Effector memory CD8-positive, alpha-beta T cell (primary cell): ENCODE measurements at places on chromosomes 3 and 15.

DNA sequence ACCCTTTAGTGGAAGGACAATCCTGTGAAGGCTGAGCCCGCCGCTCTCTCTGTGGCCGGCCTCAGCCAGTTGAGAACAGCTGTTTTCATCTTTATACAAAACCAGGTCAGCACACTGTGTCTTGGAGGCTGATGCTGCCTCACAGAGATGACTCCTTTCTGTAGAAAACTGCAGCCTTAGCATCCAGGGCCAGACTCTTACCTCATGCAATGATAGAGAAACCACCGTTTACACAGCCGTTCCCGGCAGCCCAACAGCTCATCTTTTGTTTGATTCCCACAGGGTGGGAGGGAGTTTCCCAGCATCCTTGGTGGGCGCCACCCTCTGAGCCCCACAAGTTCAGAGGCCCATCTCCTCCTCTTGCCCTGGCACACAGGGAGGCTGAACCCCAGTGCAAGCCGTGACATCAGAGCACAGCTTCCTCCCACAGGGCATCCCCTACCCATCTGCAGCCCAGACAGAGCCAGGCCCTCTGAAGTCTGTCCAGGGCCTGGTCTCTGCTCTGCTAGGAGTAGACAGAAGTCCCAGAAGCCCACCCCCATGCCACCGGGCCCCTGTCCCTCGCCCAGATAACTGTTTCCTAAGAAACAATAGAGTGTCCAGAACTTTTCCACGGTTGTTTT is 105.0 kb downstream of the LRRK1 start:
- peaks cover 10% of the 10 kb centered on the region for H3K27me3 ChIP-seq
- peaks cover 3% of the 10 kb centered on the region for H3K4me1 ChIP-seq

DNA sequence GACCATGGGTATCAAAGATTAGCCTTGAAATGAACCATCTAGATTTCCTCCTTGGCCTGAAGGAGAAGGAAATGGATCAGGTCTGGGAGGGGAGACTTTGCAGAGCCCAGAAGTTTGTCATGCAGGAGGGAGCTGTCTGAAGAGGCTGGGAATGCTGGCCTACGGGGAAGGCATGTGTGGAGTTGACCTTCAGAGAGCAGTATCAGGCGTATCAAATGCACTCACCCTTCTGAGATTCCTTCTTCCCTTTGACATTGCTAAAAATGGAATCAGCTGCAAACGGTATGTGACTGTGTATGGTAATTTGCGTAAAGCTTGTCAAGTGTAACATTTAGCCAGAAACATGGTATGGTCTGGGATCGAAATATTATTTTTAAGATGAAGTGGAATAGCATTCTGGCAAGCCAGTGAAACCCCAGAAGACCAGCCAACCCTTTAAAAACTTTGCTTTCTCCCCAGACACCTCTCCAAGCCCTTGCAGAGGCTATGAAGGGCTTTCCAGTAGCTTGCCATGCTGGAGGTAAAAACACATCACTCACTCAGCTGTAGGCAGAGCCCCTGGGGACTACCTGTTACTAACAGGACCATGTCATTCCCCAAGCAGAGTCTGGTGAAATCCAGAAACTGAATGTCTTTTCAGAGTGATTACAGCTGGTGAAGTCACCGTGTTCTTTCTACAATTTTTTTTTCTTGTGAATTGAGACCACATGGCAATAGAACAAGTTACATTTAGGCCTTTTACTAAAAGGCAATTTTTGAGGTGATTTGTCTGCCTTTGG is 174.7 kb upstream of the SLC24A5 start:
- no peak overlapping the region for H3K4me3 ChIP-seq
- no peak overlapping the region for H3K27ac ChIP-seq
- DNase-seq = no peak
- no peaks in the 10 kb centered on the region for H3K4me1 ChIP-seq
- H3K27me3 ChIP-seq = no peaks in the 10 kb centered on the region
- no peaks in the 10 kb centered on the region for H3K36me3 ChIP-seq

DNA sequence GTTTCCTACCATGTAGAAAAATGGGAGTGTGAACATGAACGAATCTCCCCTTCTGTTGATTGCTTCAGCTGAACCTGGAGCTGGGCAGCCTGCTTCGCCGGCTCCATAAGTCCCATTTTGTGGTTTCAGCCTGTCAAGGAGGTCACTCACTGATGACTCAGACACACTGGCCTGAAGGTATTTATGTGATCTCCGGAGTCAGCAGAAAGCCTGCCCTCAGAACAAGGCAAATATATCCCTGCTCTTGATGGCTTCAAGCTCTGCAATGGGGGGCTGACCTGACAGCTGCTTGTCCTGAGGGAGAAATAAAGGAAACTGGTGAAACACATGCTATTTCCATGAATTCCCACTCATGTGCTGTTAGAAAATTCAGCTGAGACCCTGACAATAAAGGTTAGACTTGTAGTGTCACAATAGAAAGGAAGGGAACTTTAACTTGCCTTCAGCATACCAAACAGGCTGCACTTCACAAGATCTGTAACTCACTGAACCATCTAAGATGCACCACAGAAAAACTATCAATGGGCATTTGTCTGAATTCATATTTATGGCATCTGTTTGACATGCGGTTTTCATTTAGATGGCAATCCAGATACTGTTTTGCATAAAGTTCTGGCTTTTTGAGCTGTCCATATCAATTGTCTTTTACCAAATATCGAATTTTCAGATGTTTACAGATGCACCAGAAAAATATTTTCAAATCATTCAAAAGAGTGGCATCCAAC is 282.0 kb upstream of the VEPH1 start:
- no peak overlapping the region for H3K4me3 ChIP-seq
- H3K27ac ChIP-seq = no peak overlapping the region
- H3K36me3 ChIP-seq = no peaks in the 10 kb centered on the region
- no peaks in the 10 kb centered on the region for H3K27me3 ChIP-seq

- DNase-seq = no peak
- H3K4me1 ChIP-seq = no peaks in the 10 kb centered on the region
- no peak overlapping the region for H3K27ac ChIP-seq
- peaks cover 82% of the 10 kb centered on the region for H3K27me3 ChIP-seq
- H3K4me3 ChIP-seq = no peak overlapping the region
Observed at GRCh38 chr3:68924897-68925296, 7.5 kb downstream of the TAFA4 start.

GRCh38 chr3:481680-482079 is 285.1 kb downstream of the CHL1 start:
- H3K4me3 ChIP-seq = no peak overlapping the region
- no peaks in the 10 kb centered on the region for H3K27me3 ChIP-seq
- no peak overlapping the region for H3K27ac ChIP-seq
- DNase-seq = no peak
- H3K4me1 ChIP-seq = no peaks in the 10 kb centered on the region
- no peaks in the 10 kb centered on the region for H3K36me3 ChIP-seq

- H3K27ac ChIP-seq = no peak overlapping the region
- DNase-seq = no peak
- peaks cover 3% of the 10 kb centered on the region for H3K36me3 ChIP-seq
- no peak overlapping the region for H3K4me3 ChIP-seq
- no peaks in the 10 kb centered on the region for H3K4me1 ChIP-seq
Observed at GRCh38 chr3:35071772-35072171, 567.6 kb upstream of the ARPP21 start.

DNA sequence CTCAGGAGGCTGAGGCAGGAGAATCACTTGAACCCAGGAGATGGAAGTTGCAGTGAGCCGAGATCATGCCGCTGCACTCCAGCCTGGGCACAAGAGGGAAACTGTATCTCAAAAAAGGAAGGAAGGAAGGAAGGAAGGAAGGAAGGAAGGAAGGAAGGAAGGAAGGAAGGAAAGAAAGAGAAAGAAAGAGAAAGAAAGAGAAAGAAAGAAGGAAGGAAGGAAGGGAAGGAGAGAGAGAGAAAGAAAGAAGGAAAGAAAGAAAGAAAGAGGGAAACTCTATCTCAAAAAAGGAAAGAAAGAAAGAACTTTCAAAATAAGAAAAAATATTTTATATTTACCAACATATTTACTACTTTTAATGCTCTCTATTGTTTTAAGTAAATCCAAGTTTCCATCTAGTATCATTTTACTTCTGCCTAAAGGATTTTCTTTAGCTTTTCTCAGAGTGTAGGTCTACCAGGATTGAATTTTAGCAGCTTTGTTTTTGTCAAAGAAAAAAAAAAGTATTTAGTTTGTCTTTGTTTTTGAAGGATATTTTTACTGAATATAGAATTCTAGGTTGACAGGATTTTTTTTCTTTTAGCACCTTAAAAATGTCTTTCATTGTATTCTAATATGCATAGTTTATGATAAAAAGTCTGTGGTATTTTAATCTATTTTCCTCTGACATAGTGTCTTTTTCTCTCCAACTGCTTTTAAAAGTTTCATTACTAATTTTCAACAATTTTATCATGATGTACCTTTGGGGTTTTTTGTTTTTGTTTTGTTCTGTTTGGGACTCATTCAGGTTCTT is 47.2 kb upstream of the CORO2B start:
- H3K27ac ChIP-seq = no peak overlapping the region
- H3K4me1 ChIP-seq = peaks cover 10% of the 10 kb centered on the region
- no peak for DNase-seq
- H3K4me3 ChIP-seq = no peak overlapping the region
- peaks cover 45% of the 10 kb centered on the region for H3K27me3 ChIP-seq

DNA sequence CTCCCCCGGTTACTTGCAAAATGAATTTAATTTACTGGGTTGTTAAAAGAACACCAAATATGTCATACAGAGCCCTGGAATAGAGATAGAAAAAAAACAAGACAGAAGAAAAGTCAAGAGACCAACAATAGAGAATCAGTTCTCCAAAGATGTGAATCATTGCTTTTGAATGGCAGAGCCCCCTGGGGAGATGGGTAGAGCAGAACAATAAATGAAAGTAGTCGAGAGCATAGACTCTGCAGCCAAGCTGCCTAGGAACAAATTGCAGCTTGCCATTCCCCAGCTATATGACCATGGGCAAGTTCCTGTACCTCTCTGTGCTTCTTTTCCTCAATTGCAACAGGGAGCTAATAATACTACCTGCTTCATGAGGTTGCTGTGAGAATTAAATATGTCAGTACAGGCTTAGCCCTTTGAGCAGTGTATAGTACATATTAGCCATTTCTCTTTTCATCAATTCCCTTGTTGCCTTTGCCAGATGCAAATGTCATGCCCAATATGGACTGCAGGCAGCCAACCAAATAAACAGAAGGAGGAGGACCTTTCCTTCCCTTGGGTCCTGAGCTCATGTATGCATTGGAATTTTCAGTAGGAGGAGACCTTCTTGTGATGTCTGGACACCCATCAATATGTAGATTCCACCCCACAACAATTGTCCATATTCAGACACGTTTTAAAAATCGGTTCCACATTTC is 25.0 kb upstream of the BFSP2 start:
- H3K27ac ChIP-seq = no peak overlapping the region

DNA sequence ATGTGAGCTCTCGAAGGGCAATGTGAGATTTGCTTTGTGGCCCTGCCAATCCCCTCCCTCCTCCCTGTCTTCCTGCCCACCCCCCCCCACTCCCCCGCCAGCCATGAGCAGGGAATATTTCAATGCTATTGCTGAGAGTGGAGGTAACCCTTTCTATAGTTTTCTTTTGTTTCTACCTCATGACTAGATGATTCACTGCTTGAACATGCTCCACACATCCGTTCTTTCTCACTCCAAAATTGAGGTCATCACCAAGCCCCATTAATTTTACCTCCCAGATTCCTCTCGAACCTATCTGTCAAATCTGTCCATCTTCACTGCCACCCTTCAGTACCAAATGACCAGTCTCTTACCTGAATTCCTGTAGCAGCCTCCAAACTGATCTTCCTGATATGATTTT is 12.2 kb downstream of the ZNF774 start:
- DNase-seq = no peak
- H3K27me3 ChIP-seq = no peaks in the 10 kb centered on the region
- no peak overlapping the region for H3K27ac ChIP-seq
- H3K4me3 ChIP-seq = no peak overlapping the region
- H3K36me3 ChIP-seq = peaks cover 3% of the 10 kb centered on the region

GRCh38 chr3:190086191-190086590 is 34.5 kb downstream of the P3H2 start:
- DNase-seq = no peak
- no peaks in the 10 kb centered on the region for H3K36me3 ChIP-seq
- H3K27me3 ChIP-seq = no peaks in the 10 kb centered on the region
- H3K27ac ChIP-seq = no peak overlapping the region
- no peak overlapping the region for H3K4me3 ChIP-seq
- H3K4me1 ChIP-seq = no peaks in the 10 kb centered on the region

GRCh38 chr3:77186728-77187127 is 146.8 kb downstream of the ROBO2 start:
- no peaks in the 10 kb centered on the region for H3K36me3 ChIP-seq
- no peaks in the 10 kb centered on the region for H3K27me3 ChIP-seq
- no peak overlapping the region for H3K27ac ChIP-seq
- DNase-seq = no peak

- no peaks in the 10 kb centered on the region for H3K4me1 ChIP-seq
- no peaks in the 10 kb centered on the region for H3K27me3 ChIP-seq
- H3K4me3 ChIP-seq = no peak overlapping the region
- H3K36me3 ChIP-seq = peaks cover 2% of the 10 kb centered on the region
- no peak overlapping the region for H3K27ac ChIP-seq
Observed at GRCh38 chr15:51992953-51993352, 21.4 kb upstream of the LEO1 start.

DNA sequence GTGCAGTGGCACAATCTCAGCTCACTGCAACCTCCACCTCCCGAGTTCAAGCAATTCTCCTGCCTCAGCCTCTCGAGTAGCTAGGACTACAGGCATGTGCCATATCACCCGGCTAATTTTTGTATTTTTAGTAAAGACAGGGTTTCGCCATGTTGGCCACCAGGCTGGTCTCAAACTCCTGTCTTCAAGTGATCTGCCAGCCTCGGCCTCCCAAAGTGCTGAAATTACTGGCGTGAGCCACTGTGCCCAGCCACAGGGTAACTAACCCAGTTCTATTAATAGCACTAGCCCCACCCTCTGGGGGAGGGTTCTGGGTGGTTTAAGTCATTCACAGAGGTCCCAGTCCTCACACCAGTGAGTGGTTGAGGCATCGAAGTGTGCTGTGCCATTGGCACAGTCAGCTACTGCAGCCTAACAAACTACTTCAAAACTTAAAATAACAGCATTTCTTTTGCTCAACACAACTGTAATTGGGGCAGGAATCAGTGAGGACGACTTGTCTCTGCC is 44.0 kb downstream of the RHCG start:
- H3K36me3 ChIP-seq = no peaks in the 10 kb centered on the region
- DNase-seq = no peak
- no peak overlapping the region for H3K4me3 ChIP-seq
- H3K27me3 ChIP-seq = peaks cover 44% of the 10 kb centered on the region
- no peaks in the 10 kb centered on the region for H3K4me1 ChIP-seq

DNA sequence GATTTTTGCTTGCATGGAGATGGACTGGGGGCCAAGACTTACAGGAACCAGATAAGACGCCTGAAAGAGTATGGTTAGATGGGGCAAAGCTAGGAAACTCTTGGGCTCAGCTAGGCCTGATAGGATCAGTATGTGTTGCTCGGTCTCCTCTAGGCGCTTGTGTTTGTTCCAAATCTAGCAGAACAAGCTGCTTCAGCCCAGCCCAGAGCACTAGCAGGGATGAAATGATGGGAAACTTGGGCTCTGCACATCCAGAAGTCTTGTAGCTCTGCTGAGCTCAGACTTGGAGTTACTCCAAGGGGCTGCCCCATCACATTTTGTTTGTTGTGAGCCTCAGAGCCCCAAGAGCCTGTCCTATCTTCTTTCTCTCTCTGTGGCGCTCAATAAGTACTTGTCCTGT is 34.7 kb downstream of the FOXL2 start:
- H3K4me3 ChIP-seq = no peak overlapping the region
- no peak for DNase-seq
- peaks cover 9% of the 10 kb centered on the region for H3K36me3 ChIP-seq
- no peaks in the 10 kb centered on the region for H3K27me3 ChIP-seq
- peaks cover 9% of the 10 kb centered on the region for H3K4me1 ChIP-seq

GRCh38 chr3:47455806-47456452 is 19.8 kb downstream of the SCAP start:
- H3K27me3 ChIP-seq = no peaks in the 10 kb centered on the region
- H3K27ac ChIP-seq = peak overlapping the region; percentile 6
- DNase-seq = no peak
- peaks cover 5% of the 10 kb centered on the region for H3K36me3 ChIP-seq
- peaks cover 19% of the 10 kb centered on the region for H3K4me1 ChIP-seq
